Stimulated activated CD4-positive, alpha-beta T cell treated with anti-CD3 and anti-CD28 coated beads, Interleukin-2, amount 100 ng/mL, for 24 hours (primary cell): ENCODE measurements at places on chromosomes 5 and 9.

- no peak for DNase-seq
These were observed 1.7 kb downstream of the CCNG1 start for GRCh38 chr5:163439092-163439425.

GRCh38 chr5:101995585-101995984 is 300.5 kb downstream of the SLCO4C1 start:
- no peak for DNase-seq

GRCh38 chr5:43608406-43608805 is 5.4 kb downstream of the NNT start:
- no peak for DNase-seq

GRCh38 chr9:72315089-72315509 is 49.9 kb downstream of the ZFAND5 start:
- DNase-seq, result no peak
